Fibroblast of skin of left biceps (primary cell): ENCODE measurements at places on chromosomes 5 and 9.

GRCh38 chr9:71955300-71955915 is 44.0 kb downstream of the C9orf85 start:
- DNase-seq, result no peak

DNA sequence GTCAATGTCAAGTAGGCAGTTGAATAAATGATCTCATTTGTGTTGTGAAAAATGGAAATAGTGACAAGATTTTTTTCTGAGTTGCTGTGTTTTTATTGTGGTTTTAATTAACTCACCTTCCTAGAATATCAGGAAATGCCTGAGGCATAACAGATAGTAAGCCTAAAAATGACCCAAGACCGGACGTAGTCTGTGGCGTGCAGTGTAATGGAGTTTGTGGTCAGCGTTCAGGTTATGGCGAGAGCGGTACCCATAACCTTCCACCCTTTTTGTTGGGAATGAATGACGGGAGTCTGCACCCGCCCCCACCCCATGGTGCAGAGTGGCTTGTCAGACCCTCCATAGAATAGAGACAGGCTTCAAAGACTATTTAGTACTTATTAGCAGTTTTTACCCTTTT is 119.3 kb downstream of the GALNT10 start:
- DNase-seq, result no peak

DNA sequence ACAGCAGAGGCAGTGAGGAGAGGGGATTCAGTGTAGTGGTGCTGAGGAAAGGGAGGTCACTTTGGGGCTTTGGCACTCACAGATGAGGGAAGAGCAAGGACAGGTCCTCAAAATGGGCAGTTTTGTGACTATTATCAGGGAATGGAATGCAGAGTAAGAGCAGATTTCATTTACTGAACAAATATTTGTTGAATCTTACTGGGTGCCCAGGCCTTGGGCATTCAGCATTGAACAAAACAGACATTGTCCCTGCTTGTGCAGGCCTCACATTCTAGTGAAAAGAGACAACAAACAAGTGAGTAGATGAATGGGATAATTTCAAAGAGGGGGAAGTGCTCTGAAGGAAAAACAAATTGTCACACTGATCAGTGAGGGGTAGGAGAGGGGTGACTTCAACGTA is 404.1 kb downstream of the DMRT2 start:
- DNase-seq, result no peak

GRCh38 chr9:1303932-1304331 is 253.8 kb downstream of the DMRT2 start:
- no peak for DNase-seq

DNA sequence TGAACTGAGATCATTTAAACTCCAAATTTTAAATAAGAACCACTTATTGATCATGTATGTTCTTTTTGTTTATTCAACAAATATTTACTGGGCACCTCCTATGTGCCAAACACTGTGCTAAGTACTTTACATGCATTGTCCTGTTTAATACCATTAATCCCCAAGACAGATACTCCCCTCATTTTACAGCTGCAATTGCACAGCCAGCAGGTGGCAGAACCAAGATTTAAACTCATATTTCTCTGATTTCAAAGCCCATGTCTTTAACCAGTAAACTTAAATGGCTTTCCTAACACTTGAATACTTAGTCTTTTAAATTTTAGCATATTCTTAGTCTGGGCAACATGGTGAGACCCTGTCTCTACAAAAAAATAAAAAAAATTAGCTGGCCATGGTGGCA is 43.4 kb upstream of the KIAA1958 start:
- DNase-seq, result no peak

DNA sequence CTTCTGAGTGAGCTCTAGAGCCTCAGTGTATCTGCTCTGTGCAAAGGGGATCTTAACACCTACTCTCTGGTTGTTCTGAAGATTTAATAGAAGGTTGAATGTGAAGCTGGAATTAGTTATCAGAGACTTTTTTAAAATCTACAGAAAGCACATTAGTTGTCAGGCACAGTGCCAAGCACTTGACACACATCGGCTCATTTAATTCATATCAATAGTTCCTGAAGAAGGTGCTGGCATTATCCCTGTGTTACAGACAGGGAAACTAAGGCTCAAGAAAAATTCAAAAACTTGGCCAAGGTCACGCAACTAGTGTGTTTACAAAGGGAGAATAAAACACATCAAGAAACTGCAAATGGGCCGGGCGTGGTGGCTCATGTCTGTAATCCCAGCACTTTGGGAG is 80.2 kb downstream of the FGF18 start:
- no peak for DNase-seq

- no peak for DNase-seq
Observed at GRCh38 chr5:112978836-112979235, 2.2 kb downstream of the DCP2 start.

GRCh38 chr5:43572357-43572756 is 15.5 kb upstream of the PAIP1 start:
- DNase-seq, result no peak

- no peak for DNase-seq
Observed at GRCh38 chr5:76085243-76085579, 2.0 kb downstream of the SV2C start.

GRCh38 chr9:4559261-4560182 is 69.3 kb downstream of the SLC1A1 start:
- no peak for DNase-seq

- DNase-seq, result no peak
Observed at GRCh38 chr9:126261584-126262356, 64.9 kb upstream of the MVB12B start.
